ENCODE measurements at places on chromosomes 13 and 19. TPM values are rescaled to one million over a fixed set of nuclear protein-coding genes. Genes with fewer than 3 reads are reported as not detected.
A peak's percentile ranks its signal among the peaks of the same experiment; 100 is the strongest.

The KCNRG gene
- total RNA-seq: 1.8 TPM

The ELAVL1 gene
- total RNA-seq: 28.6 TPM

The KLK4 gene
- not detected for total RNA-seq

The POLR1D gene
- 103 TPM for total RNA-seq

DNA sequence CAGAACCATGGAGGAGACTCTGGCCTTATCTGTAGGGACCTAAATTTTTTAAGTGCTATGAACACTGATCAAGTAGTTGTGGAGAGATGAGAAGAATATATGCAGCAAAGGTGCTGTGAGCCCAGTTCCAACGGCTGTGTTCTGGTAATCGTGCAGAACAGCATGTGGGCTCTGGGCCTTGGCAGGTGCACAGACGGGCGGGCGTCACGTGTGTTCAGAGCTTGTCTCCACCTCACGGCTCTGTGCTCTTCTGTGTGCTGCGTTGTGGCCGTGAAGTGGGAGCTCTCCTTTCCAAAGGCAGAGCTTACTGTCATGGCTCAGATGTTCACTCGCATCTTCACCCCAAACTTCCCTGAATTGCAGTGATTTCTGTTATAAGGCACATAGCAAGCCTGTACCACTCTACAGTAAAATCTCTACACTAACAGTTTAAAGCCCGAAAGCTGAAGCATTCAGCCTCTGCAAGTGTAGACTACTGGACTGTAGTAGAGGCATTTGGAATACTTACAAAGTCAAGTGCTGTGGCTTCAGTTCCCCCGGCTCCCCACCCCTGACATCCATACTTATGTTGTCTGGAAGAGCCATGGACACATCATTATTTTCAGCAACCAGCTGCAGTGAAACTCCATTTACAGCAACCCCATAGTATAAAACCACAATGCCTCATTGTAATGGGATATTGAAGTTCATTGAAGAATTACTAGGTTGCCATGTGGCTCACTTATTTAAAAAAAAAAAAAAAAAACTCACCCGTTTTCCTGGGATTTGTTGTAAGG lies 27.5 kb upstream of the TEX29 start:
- DNase-seq: no peak
- H3K27ac ChIP-seq: no peak overlapping the region
- no peaks in the 10 kb centered on the region for H3K4me1 ChIP-seq
- no peaks in the 10 kb centered on the region for H3K27me3 ChIP-seq
- no peaks in the 10 kb centered on the region for H3K36me3 ChIP-seq

- H3K4me3 ChIP-seq: no peak overlapping the region
- no peaks in the 10 kb centered on the region for H3K27me3 ChIP-seq
- no peak for DNase-seq
- no peaks in the 10 kb centered on the region for H3K4me1 ChIP-seq
- H3K27ac ChIP-seq: no peak overlapping the region
Observed at GRCh38 chr13:31755803-31756212, 16.5 kb downstream of the RXFP2 start.

DNA sequence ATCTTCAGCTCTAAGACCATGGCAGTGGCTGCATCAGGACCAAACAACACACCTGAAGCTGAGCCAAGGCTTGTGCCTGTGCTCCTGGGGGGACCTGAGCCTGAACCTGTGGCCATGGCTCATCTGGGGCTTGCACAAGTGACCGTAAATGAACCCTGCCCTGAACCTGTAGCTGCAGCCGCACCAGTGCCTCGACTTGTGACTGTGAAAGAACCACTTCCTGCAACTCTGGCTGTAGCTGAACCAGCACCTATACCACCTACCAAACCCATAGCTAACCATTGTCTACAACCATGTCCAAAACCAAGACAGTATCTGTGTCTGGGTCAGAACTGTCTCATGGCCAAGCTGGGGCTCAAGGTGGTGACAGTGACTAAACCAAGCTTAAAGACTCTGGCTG lies 28.2 kb upstream of the SDHAF1 start:
- no peaks in the 10 kb centered on the region for H3K36me3 ChIP-seq
- no peak for DNase-seq
- H3K4me1 ChIP-seq: no peaks in the 10 kb centered on the region
- no peak overlapping the region for H3K27ac ChIP-seq
- H3K4me3 ChIP-seq: no peak overlapping the region

DNA sequence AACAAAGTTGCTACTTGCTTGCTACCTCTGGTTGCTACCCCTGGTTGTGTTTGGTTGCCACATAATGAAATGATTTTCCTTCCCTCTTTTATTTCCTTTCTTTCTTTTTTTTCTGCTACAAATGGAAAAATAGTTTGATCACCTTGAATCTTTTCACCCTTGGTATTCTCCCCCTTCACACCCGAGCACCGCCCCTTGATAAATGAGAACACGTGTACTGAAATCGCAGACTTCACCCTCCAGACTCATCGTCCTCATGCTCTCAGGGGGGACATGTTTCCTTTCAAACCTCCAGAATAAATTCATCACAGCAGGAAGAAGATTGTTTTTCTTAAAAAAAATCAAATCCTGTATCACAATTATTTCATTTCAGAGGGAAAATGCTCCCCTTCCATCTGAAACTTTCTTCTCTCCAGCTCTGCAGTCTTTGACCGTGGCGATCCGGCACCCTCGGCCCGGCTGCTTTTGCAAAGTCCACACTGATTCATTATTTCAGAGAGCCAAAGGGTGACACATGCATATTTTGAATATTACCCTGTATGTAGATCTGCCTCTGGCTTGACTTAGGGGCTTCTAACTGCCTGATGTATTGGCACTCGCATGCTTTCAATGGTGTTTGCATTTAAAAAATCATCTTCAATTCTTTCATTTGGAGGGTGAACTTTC lies 222.6 kb upstream of the MAB21L1 start:
- no peaks in the 10 kb centered on the region for H3K36me3 ChIP-seq
- DNase-seq: no peak
- no peak overlapping the region for H3K27ac ChIP-seq
- H3K27me3 ChIP-seq: no peaks in the 10 kb centered on the region

DNA sequence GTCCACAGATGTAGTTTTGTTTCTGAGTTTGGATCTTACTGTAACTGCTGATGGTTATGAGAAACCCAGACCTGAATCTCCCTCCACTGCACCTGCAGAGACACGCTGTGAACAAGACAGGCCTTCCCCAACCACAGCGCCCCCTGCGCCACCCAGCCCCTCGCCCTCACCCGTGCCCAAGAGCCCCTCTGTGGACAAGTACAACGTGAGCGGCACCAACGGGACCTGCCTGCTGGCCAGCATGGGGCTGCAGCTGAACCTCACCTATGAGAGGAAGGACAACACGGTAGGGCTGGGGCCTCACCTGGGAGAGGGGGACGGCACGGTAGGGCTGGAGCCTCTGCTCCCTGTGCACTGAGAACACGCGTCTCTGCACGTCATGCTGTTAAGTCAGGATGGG lies 22.3 kb downstream of the LAMP1 start:
- no peaks in the 10 kb centered on the region for H3K4me1 ChIP-seq
- no peak overlapping the region for H3K4me3 ChIP-seq
- DNase-seq: no peak
- H3K36me3 ChIP-seq: peaks cover 12% of the 10 kb centered on the region
- no peak overlapping the region for H3K27ac ChIP-seq
- H3K27me3 ChIP-seq: no peaks in the 10 kb centered on the region

- H3K27me3 ChIP-seq: no peaks in the 10 kb centered on the region
- peak overlapping the region; percentile 3 for H3K27ac ChIP-seq
- H3K36me3 ChIP-seq: no peaks in the 10 kb centered on the region
- no peaks in the 10 kb centered on the region for H3K4me1 ChIP-seq
- H3K4me3 ChIP-seq: no peak overlapping the region
Observed at GRCh38 chr13:69264362-69265334, 843.0 kb upstream of the ATXN8OS start.

DNA sequence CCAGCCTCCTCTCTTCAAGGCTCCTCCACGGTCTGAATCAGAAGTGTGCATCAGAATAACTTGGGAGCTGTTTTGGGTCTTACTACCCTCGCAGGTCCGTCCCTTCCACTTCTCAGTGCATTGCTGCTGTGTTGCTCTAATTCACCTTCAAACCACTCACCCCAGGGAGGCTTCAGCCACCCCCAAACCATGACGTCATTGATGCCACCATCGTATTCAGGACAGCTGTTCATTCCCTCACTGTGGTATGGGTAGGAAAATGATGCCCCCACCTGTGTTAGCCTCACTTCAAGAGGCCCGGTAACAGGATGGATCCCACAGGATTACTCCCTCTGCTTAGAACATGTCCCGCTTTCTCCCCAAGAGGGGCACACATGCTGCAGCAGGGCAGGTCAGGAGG lies 1005.7 kb downstream of the UQCRFS1 start:
- H3K4me1 ChIP-seq: no peaks in the 10 kb centered on the region
- no peak overlapping the region for H3K4me3 ChIP-seq
- no peaks in the 10 kb centered on the region for H3K36me3 ChIP-seq
- H3K27me3 ChIP-seq: no peaks in the 10 kb centered on the region

- no peak overlapping the region for H3K4me3 ChIP-seq
- H3K36me3 ChIP-seq: no peaks in the 10 kb centered on the region
- H3K27me3 ChIP-seq: no peaks in the 10 kb centered on the region
Observed at GRCh38 chr19:48553676-48554384, 1.9 kb downstream of the SULT2B1 start.

- no peaks in the 10 kb centered on the region for H3K4me1 ChIP-seq
- DNase-seq: no peak
- no peaks in the 10 kb centered on the region for H3K36me3 ChIP-seq
Observed at GRCh38 chr13:44046428-44046827, 166.7 kb downstream of the LACC1 start.
